Iris pigment epithelial cell (primary cell): ENCODE measurements at places on chromosomes 5 and 9.

DNA sequence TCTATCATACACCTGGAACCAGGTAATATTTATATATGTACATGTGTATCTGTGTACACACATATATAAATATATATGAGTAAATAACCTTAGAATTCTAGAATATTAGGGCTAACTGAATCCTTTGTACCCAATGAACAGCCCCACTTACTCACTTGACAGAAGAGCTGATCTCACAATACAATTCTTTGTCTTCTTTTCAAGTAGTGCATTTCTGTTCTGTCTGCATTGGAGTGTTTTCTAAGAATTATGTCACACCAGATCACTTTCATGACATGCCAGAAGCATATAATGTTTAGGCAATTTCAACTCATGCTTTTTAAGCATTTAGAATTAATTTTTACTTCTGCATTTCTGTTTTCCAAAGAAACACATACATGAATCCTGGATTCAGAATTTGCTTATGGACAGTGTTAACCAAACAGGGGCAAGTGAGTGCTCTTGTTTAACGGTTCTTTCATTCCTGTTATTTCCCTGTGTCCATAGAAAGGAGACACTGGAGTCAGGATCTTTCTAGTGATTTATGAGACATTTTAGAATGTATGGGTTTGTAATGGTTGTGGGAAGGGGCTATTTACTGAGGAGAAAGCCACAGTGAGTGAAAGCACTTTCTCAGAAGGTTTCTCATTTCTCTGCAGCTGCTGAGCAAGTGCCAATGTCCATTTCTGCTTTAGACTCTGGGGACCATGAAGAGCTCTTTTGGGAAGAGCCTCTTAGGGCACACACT is 123.2 kb downstream of the RMI1 start:
- no peak for DNase-seq

DNA sequence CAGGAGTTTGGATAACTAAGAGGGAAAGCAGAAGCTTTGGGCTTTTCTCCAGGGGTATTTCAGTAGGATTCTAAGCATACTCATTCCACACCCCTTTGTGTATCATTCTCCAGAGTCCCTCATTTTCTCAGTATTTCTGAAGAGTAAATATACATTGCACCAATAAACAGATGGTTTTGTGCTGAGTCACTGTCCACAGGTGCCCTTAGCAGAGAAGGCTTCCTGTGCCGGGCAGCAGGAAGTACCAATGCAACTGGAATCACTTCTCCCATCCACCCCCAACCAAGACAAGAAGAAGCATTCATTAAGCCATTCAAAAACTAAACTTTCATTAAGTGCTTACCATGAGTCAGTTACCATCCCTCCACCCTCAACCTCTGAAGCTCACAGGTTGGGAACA is 3.6 kb upstream of the CCNJL start:
- DNase-seq: peak; percentile 70

GRCh38 chr9:97045300-97045699 is 6.4 kb upstream of the CTSV start:
- DNase-seq: no peak

GRCh38 chr9:21656776-21657674 is 145.4 kb upstream of the MTAP start:
- DNase-seq: peak; percentile 72

GRCh38 chr5:18720002-18720401 is 1085.7 kb downstream of the TAF11L14 start:
- DNase-seq: no peak

GRCh38 chr9:129435988-129436717 is 184.7 kb downstream of the C9orf50 start:
- no peak for DNase-seq

DNA sequence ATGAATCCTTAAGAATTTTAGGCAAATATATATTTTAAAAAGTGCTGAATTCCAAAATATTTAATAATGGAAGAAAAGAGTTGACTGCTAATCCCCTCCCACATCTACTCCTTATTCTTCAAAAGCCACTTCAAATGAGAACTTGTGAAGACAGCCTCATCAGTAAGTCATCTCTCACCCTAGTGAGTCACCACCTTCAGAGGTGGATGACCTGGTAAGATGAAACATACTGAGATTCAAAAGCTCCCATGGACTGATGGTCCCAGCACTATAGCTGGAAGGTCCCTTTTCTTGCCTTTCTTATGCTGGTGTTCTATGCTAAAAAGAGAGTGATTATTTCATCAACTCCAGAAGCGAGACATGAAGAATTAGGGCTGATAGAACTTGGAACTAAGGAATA is 37.8 kb upstream of the SPDL1 start:
- peak; percentile 19 for DNase-seq

- DNase-seq: no peak
These were observed 95.1 kb downstream of the NMUR2 start for GRCh38 chr5:152309926-152310450.

GRCh38 chr9:116318468-116319374 is 165.1 kb downstream of the PAPPA start:
- DNase-seq: peak; percentile 77

GRCh38 chr5:103364074-103364473 is 105.5 kb downstream of the MACIR start:
- DNase-seq: peak; percentile 53

GRCh38 chr9:128940271-128940921 is 7.0 kb downstream of the DOLK start:
- DNase-seq: no peak

DNA sequence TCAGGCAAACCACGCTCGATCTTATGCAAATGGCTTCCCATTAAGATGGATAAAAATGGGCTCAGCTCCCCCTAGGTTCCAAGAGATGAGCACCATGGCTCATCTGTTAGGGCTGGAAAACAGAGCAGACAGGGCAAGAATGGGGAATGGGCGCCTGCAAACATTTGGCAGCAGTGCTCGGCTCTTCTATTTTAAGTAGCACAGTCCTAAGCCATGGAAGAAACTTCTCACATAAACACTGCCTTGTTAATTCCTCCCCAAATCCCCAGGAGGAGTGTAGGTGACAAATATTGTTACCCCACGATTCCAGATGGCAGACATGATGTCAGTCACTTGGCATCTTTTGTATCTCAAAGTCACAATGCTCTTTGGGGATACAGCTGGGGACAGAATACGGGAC is 221.8 kb downstream of the ICE1 start:
- no peak for DNase-seq

- no peak for DNase-seq
These were observed 163.2 kb upstream of the ADAMTS16 start for GRCh38 chr5:4976902-4977301.

DNA sequence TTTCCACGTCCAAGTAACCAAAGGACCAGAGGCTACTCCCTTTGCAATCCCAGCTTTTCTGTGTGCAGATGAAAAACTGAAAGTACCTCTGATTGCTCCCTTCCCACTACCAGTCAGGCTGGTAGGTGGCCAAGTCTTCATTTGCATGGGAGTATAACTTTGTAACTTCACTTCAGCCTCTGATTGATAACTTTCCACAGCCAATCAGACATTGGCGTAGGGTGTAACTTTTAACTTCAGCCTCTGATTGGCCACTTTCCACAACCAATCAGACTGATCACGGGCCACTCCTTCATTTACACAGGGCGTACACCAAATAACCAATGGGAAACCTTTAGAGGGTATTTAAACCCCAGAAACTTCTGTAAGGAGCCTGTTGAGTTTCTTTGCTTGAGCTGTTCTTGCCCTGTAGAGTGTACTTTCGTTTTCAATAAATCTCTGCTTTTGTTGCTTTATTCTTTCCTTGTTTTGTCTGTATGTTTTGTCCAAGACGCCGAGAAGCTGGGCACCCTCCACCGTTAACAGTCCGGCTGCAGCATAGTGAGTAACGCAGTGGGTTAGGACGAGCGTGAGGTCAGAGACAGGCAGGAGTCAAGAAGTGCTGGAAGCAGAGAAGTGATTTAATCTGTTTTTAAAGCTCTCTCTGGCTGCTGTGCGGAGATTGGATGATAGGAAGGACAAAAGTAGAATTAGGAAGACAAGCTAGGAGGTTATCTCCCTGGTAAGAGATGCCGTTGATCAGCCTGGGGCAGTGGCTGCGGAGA is 3.5 kb upstream of the EXOSC2 start:
- DNase-seq: peak; percentile 97

GRCh38 chr5:30594331-30594730 is 599.2 kb upstream of the CDH6 start:
- DNase-seq: no peak

DNA sequence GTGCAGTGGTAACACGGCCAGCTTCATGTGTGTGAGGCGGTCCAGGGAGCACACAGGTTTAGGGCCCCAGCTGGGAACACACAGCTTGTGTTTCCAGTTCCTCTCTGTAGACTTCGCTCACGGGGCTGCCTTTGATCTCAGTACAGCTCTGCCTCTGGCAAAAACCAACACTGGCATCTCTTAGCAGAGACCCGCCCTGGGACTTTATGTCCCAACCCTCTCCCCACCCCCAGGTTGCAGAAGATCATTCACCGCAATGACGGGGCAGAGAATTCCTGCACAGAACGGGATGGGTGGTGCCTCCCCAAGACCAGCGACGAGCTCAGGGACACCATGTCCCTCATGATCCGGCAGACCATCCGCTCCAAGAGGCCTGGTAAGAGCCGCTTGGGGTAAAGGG is 5.2 kb upstream of the CEL start:
- no peak for DNase-seq

- DNase-seq: no peak
These were observed 5.7 kb upstream of the SYK start for GRCh38 chr9:90795871-90796317.

DNA sequence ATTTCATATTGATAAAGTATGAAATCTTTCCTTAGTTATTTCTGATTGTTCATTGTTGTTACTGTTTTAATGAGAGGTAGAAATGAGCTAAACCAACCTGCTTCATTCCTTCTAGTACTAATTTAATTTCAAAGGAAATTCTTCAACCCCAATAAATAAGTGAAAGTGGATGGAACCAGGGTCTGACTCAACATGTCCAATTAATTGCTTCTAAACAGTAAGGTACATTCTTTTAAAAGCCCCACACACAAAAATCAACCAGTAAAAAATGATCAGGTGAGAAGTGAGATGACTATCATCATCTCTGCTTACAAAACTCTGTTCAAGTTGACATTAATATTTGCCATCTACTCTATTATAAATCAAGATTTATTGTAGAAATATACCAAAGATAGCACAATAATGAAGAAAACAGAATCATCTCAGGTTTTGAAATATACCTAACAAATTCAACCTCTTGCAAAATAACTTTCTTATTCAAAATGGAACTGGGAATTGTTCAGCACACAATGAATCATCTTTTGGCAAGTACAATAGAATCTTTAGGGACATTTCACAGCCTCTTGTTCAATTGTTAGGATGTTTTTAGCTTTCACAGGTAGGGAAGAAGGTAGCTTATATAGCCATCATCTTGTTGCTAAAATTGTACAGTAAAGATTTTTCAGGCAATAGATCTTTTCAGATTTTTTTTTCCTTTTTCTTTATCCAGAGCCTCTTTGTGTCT is 114.5 kb downstream of the RPS23 start:
- peak; percentile 73 for DNase-seq

DNA sequence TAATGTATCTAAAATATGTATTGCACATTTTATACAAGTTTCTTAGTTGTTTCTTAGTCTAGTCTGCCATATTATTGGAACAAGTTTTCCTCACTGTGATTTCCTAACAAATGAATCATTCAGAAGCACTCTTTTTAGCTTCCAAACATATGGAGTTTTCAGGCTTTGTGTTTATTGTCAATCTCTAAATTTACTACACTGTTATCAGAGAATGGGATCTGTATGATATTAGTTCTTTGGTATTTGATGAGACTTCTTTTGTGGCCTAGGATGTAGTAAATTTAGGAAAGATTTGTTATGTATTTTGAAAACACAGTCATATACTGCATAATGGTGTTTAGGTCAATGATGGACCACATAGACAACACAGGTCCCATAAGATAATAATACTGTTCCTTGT is 25.7 kb downstream of the SREK1IP1 start:
- DNase-seq: peak; percentile 20

DNA sequence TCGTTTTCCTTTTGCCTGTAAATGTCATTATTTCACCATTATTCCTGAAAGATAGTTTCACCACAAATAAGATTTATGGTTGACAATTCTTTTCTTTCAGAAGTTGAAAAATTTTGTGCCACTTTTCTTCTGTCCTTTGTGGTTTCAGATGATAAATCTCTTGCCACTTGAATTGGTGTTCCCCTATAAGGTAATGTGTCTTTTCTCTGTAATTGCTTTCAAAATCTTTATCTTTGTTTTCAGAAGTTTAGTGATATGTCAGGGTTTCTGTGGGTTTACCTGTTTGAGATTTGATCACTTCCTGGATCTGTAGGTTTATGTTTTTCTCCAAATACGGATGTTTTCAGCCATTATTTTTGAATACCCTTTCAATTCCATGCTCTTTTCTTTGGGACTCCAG is 14.6 kb downstream of the RASA1 start:
- no peak for DNase-seq

DNA sequence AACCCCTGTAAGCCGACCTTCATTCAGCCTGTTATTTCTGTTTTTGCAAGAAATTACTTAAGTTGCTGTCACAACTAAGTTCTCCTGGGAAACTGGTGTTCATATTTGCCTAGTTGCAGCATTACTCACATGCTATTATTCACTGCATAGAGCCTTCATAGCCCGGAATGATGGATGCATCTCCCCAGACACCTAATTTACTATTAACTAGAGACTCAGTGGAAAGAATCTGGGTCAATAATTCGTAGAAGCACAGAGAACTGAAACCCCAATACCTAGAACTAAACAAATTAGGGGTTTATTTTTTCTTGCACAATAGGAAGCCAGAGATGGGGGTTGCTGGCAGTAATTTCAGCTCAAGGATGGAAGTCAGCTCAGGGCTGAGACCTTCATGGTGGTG is 45.7 kb upstream of the FAM170A start:
- peak; percentile 8 for DNase-seq

DNA sequence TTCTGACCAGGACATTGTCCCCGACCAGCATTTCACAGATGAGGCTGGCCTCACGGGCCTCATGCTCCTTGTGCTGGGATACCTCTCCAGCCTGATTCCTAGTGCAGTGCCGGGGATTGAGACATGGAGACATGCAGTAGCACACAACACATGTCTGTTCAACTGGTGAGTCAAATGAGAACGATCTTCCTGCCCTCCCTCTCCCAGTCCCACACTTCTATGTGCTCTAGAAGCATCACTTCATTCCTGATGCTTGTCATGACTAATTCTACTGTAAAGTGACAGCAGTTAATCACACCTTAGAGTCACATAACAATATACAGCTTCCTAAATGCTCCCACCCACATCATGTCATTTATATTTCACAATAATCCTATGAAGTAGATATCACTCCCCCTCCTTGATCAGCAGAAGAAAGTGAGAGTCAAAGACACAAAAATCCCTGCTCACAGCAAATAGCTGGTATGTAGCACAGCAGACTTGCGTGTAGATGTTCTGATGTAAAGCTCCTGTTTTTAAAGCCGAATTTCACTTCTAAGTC is 101.8 kb downstream of the CCDC192 start:
- DNase-seq: no peak
